ENCODE measurements at places on chromosomes 4 and X.

GRCh38 chrX:108584617-108585211 is 145.1 kb downstream of the COL4A5 start:
- DNase-seq, result no peak

DNA sequence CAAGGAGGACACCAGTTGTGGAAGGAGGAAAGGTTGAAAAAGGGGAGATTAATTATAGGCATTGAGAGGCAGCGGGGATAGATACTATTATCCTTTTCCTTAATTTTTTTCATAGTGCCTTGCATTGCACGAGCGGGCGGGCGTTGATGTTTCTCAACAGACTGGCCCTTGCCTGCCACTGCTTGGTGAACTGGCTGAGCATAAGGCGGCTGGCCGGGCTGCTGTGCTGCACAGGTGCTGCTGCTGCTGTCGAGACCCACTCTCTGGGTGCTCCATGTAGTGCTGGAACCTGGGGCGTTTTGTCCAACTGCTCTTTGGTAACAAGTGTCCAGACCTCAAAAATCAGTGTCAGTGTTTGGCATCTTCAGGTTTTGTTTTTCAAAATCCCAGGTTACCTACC is 83.3 kb upstream of the PAQR3 start:
- no peak for DNase-seq

DNA sequence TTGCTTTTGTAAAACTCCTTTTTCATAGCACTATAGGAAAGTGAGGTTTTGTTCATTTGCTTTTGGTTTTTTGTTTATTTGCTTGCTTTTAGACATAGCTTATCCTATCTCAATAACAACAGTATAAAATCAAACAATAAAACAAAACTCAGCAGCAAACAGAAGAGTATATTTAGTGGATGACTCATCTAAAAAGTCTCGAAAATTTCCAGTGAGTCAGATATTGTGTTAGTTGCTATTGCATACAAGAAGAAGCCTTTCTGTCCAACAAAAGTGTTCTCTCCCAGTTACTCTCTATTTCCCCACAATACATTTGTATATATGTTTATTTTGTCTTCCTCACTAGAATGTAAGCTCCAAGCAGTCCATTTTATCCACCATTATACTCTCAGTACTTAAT is 36.0 kb upstream of the NPNT start:
- no peak for DNase-seq

DNA sequence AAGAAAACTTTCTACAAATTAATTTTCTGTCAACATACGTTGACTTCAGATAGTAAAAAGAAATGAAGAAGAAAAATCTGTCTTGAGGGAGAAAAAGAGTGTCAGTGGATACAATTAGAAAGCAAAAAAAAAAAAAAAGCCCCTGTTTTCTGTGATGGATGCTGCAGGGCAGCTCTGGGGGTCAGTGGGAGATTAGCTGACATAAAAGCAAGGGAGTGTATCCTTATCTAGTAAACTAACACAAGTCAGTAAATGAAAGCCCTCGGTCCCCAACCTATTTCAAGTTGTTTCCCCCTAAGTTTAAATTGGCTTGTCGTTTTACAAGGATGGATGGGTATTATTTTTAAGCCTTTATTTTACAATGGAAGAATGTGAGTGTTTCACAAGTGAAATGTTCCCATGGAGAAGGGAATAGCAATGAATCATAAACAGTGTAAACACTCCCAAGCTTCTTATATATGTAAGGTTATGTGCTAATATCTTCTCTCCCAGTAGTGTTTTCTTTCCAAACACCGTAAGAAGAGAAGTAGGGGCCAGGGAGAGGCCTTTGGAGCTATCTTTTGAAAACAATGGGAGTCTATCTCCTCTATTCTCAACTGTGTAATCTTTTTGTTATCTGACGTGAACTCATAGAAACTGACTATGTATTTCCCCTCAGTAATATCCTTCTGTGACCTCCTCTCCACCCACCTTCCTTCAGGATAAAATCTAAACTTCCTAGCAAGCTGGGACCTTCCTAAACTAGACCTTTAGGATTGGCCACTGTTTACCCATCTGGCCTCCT is 347.7 kb downstream of the FBXO8 start:
- DNase-seq, result no peak

DNA sequence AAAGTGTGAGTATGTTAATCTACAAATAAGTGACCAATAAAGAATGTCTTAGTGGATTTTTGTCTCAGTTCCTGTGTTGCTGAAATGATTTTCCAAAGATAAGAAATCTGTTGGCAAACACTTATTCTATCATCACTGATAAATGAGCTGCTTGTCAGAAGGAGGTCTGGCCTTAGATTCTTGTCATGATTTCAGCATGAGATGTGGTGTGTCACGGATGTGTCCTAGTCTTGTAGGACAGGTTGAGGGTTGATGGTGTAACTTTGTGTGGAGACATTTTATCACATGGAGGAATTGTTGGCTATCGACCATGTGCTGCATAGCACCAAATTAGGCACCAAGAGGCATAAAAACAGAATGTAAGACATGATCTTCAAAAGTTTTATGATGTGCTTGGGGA is 31.8 kb upstream of the LIMCH1 start:
- DNase-seq, result no peak

DNA sequence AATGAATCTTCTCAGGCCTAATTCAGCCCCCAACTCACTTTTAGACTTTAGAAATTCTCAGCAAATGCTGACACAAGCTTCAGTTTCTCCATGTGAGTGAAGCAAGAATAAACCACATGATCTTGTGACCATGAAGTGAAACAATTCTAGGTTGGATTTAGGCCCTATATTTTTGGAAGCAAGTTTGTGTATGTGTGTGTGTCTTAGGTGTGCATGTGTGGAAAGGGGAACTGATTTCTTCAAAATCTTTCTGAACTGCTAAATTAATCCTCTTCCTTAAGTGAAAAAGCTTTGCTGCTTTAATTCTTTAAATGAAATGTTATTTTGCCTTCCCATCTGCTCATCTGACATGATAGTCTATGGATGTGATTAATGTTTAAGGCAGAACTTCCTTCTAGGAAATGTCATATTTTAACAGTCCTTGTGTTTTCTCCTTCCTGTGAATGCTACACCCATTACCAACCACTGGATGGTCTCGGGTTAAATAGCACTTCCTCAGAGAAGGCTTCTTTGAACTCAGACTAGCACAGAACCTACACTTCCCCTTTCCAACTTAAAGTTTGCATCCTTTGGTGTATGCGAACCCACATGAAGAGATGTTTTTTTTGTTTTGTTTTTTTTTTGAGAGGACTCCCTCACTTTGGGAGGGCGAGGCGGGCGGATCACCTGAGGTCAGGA is 1.2 kb upstream of the TMEM144 start:
- no peak for DNase-seq

All from stimulated activated CD4-positive, alpha-beta T cell treated with anti-CD3 and anti-CD28 coated beads, Interleukin-15, amount 100 ng/mL, for 1 hour (primary cell).